ENCODE measurements at places on chromosomes 6 and 20.
A peak's percentile ranks its signal among the peaks of the same experiment; 100 is the strongest.

DNA sequence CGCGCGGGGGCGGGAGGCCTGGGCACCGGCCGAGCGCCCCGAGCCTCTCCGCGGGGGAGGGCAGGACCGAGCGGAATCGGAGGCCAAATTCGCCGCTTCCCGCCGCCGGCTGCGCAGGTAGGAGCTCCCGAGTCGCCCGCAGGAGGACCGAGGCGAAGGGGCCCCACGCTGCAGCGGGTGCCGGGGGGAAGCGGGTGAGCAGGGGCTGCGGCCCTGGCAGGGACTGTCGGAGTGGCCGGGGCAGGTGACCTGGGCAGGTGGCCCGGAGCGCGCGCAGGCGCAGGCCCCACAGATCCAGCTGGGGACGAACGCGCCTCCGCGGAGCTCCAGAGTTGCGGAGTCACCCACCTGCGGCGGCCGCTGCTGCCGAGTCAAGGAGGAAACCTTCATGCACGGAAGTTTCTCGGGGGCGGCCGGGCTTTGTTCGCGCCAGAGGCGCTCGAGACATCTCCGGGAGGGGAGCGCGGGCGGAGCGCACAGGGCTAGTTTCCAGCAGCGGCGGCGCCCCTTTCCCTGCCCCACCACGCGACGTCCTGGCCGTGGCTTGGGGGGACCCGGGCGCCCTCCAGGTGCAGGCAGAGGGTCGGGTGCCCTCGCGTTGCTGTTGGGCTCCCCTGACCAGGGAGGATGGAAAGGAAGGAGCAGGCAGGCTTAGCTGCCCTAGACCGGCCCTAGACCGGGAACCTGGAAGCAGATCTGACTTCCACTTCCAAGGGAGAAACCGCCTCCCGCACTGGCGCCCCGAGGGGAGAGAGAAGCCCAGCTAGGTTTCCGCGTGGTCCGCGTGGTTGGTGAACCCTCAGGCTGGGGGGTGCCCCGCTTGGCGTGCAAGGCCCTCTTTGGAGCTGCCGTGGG, 590 bp downstream of the SLCO4A1 start:
- DNase-seq: peak; percentile 43

DNA sequence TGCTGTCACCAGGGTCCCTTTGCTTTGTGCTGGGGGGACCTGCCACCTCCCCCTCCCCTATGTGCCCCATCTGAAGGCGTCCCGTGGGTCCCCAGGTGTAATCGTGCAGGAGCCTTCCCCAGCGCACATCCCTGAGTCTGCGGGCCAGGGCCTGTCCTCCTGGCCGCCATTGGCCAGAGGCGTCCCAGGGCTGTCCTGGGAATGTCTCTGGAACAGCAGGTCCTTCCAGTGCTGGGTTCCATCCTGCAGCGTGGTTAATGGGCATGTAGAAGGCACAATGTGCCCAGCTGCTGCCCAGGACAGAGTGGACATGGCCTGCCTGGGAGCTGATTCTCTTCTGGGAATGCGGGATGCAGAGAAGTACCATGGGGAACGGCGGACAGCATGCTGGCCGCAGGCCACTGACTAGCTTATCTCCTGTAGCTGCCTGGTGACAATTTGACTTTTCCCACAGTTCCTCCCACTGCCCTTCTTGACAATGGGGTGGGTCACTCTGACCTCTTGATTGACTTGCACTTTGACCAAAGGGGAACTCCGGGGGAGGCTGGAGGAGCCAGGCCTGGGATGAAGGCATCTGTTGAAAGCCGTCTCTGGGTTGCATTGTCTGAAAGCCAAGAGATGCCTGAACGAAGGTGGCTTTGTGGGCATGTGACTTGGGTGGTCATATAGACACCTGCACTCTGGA, 64.0 kb downstream of the CTCFL start:
- no peak for DNase-seq

DNA sequence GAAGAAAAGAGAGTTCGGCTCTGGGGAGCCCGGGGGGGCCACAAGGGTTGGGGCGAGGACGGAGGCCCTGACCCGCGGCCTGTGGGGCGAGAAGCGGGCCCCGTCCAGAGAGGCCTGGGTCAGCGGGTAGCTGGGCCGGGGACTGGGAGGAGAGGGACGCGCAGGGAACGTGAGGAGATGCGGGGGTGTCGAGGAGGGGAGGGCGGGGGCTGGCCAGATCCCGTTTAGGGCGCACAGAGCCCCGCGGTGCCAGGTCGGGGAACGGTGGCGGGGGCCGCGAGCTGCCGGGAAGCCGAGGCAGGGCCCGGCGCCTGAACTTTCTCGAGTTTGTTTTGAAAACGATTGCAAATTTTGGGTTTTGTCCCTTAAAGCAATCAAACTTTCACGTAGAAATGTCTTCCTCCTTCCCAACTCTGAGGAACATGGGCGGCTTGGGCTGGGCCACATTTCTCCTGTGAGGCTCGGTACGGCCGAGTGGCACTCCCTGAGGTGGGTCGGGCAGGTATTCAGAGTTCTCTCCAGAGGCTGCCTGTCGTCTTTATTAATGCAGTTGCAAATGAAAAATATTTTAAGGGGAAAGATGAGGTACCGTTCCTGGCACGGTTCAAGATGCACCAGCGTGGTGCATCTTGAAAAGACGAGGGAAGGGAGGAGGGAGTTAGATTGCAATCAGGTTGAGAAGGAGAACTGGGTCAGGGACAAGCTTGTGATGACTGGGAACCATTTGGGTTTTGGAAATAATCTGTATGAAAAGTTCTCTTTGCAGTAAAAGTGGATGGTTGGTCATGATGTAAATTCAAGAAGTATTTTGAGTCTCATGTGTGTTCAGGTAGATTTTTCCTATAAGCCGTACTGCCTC, 972 bp downstream of the RNF8 start:
- DNase-seq: no peak

DNA sequence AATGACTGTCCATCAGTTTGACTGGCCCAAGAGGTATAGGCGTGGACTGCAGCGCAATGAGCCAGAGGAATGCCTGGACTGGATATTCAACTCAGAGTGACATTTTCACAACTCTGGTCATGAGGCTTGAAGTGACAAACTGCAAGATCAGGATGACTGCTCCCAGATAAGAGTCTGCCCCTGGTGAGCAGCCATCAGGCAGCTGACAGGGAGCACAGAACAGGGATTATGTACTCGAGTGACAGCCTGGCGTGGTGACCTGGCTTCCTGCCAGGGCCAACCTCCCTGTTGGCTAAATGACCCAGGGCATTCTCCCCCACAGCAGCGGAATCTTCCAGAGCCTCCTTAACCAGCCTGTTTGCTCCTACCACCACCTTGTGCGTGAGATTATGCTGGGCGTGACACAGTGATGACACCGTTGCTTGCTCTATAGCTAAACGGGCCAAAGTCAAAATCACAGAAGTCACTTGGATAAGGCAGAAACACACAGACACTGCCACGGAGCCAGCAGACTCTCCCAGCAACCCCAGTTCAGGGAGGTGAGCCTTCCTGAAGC, 209.1 kb upstream of the JARID2 start:
- DNase-seq: peak; percentile 85

GRCh38 chr6:22271081-22271480, 25.8 kb downstream of the PRL start:
- DNase-seq: no peak

DNA sequence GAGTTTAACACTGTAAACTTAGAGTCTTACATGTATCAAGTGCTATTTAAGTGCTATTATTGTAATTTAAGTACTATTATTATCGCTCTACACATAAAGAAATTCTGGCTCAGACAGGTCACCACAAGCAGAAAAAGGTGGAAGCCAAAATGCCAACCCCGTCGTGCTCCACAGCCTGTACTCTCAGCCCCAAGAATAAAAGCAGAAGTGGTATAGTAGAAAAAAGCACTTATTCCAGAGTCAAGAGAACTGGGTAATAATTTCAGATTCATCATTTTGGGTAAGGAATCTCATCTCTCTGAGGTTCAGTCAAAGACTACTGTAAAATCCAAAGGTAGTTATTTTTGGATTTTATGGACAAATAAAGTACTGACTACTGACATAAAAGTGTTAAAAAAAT, 943 bp downstream of the ZUP1 start:
- DNase-seq: no peak

DNA sequence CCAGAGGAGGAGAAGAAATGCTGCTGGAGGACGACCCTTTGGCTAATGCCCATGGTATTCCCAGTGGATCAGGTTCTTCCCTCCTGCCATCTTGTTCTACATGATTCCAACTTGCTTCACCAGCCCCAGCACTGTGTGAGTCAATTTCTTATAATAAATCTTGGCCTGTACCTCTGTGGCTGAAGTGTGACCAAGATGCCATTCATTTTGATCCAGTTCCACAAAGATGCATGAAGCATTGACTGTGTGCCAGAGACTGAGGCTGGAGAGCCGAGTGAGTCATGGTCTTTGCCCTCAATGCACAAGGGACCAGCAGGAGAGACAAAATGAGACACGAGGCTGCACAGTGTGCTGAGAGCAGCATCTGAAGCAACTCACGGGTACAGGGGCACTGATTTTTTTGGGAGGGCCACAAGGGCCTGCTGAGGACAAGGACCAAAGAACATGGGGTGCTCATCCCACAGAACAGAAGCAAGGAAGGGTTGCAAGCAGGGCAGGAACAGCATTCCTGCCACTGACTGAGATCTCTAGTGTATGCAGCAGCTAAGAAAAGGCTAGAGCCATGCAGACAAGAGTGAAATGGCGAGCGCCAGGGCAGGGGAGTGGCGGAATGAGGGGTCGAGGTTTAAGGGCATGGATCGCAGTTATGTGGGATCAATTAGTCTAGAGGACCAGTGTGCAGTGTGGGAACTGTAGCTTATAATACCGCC, 207.0 kb downstream of the THBS2 start:
- no peak for DNase-seq

- no peak for DNase-seq
These were observed 28.7 kb downstream of the TXNDC5 start for GRCh38 chr6:7881765-7882500.

- peak; percentile 49 for DNase-seq
These were observed 100.8 kb downstream of the SESN1 start for GRCh38 chr6:108993876-108994275.

GRCh38 chr6:109340811-109341210, 41.5 kb downstream of the CD164 start:
- no peak for DNase-seq

DNA sequence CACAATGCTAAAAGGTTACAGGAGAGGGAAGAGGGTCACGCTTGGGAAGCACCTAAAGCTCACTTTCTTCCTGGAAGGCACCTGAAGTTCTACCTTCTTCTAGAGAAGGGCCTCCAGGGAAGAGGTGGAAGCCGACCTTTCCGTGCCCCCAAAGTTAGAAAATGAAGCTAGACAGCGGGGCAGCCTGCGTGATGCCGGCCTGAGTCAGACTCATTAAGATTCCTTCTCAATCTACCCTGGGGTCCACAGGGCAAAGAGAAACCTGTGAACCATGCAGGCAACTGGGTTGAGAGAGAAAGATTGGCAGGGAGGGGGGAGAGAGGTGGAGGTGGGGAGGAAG, 54.8 kb upstream of the CCDC167 start:
- no peak for DNase-seq

DNA sequence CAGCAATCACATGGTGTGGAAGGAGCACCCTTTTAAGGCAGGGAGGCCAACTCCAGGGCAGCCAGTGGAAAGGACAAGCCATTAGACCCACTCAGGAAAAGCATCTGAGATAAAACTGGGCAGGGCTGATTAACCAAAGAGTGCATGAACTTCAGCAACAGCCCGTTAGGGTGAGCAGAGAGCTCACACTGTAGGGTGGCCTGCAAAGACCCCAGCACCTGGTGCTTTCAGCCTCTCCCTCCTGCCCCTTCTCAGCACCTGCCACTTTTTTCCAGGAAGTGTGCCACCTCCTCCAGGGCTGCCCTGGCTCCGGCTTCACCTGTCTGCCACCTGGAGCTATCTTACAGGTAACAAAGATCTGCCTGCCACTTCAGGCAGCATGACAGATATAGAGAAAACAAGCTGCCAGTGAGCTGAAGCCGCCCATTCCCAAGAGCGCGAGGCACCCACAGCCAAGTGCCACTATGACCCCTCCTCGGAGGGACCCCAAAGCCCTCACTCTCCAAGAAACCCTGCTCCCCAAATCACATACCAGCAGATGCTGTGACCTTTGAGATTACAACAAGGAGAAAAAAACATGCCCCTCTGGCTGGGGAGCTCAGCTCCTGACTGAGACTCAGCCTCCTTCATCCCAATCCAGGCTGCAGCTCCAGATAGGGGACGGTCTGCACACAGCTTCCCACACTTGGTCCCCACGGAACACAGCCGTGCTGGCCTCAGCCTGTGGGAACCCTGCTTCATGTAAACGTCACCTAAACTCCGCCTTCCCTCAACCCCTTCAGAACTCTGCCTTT, 71.2 kb downstream of the ABHD12 start:
- peak; percentile 48 for DNase-seq

GRCh38 chr20:17227219-17227575, 357 bp downstream of the PCSK2 start:
- DNase-seq: no peak

GRCh38 chr6:328136-328670, 35.9 kb downstream of the DUSP22 start:
- no peak for DNase-seq

All from NCI-H2171 treated with DMSO at 0.1 percent for 48 hours (cell line).